Activated CD8-positive, alpha-beta memory T cell treated with anti-CD3 and anti-CD28 coated beads for 1 hour (primary cell): ENCODE measurements at places on chromosomes 2 and 18.

GRCh38 chr18:51151568-51152511 lies 45.6 kb downstream of the MEX3C start:
- DNase-seq, result peak; percentile 52

DNA sequence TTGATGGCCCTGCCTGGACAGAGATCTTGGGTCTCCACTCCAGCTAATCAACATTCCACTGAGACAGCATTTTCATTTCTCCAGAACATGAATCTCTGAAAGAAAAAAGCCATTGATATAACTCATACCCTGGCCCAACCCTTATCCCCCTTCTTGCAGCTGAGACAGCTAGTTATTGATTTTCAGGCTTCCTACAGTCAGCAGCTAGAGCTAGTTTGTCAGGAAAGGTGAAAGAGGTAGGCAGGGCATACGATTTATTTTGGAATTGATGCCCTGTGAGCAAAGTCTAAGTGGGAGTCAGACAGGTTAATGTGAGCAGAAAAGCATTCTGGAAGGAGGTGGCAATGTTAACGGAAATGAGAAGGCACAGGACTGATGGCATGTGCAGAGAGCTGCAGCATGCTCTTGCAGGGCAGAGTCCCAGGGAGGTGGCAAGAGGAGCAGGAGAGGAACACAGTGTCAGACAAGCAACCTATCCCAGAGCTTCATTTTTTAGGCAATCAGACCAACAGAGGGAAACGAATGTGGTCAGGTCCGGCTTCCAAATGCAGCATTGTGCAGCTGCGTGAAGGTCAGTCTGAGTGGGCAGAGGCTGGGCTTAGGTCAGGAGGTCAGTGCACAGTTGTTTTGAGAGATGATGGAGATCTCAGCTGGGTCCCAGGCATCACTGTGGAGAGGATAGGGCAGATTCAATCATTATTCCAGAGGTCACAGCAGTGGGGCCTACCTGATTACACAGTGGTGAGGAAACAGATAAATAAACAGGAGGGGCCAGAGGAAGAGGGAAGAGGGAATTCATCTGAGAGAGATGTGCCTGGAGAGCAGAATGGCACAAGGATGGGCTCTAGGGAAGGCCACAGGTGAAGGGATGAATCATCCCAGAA lies 134.8 kb downstream of the CMPK2 start:
- DNase-seq, result no peak

DNA sequence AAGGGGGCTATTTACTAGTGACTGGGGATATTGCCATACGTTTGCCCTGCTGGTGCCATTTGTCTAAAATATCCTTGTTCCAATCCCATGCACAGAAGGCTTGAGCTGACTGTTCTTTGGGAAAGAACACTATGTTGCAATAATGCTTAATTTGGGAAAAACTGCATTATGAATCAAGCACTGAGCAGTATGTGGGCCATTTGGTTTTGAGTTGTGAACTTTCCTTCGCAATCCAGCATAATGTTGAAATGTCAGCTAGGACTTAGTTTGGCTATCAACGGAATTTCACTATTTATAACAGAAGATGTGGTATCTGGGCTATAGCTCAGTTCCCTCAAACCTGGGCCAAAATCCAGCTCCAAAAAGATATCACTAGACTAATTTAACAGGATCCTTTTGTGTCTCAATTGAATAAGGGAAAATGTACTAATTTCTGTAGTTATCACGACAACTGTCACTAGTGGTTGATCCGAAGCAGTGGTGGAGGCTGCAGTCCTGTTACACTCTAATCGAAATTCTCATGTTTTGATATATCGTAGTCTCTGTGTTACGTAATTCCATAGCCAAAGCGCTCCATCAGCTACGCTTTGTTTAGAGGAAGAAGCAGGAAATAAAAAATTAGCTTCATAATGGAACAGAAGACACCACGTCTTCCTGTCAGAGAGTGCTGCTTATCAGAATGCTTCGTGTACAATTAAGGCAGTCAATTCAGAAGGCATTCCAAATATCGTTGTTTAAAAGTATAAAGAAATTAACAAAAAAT lies 686.8 kb upstream of the SALL3 start:
- DNase-seq, result no peak

GRCh38 chr2:240809276-240809675 lies 10.7 kb downstream of the KIF1A start:
- no peak for DNase-seq

DNA sequence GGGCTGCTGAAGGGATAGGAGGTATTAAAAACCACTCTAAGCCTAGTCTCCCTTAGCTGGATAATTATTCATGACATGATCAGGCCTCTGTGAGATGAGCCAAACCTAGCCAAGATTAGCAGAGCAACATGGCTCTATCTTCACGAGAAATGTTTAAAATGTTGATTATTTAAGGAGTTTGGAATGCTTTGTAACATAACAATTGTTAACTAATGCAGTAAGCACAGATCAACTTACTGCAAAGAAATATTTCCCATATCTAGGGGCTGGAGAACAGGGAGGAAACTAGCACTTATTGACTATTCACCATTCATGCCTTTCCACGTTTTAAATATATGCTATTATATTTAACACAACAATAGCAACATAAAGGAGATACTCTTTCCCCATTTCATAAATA lies 833.7 kb upstream of the CHAC2 start:
- no peak for DNase-seq

DNA sequence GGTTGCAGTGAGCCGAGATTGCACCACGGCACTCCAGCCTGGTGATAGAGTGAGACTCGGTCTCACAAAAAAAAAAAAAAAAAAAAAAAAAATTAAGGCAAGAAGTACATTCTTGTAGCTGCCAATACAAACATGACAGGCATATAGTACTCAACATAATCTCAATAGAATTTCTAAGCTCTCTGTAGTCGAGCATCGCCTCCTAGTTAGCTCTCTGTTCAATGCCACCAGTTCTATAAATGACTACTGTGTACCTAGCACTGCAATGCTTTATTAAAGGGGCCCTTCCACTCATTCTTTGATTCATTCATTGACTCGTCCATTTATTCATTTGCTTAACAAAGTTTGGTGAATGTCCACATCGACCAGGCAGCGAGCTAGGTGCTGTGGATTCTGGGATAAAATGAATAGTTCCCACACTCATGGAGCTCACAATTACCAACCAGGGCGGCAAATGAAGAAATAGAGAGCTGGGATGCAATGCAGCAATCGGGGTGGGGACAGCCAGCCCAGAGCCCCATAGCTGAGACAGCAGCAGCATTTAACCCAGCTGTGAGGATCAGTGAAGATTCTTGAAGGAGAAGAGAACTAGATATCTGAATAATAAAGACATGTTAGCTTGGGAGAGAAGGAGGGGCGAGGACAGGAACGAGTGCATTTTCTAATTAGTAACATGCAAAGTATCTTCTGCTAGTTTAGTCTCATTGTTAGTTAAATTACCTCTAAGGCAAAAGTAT lies 349.8 kb downstream of the LPIN1 start:
- no peak for DNase-seq

DNA sequence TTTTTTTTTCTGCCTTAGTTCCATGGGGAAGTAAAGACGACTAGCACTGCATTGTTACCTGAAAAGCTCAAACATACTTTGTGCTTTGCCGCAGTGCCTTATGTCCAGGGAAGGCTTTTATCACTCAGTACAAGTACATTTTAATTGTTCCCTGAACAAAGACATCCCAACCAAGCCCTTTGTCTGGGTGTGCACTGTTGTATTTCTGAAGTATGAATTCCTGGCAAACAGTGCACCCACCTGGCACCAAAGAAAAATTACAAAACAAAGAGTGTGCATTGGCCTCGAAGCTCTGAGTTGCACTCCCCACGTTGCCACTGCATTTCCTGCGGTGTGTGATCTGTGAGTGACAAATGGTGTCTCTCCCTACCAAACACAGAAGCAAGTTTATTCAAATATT lies 858.5 kb upstream of the PIK3C3 start:
- no peak for DNase-seq

- no peak for DNase-seq
Observed at GRCh38 chr2:9498210-9498609, 23.9 kb downstream of the IAH1 start.

GRCh38 chr18:73006331-73006730 lies 138.5 kb upstream of the NETO1 start:
- DNase-seq, result no peak

- no peak for DNase-seq
Observed at GRCh38 chr2:240341064-240341463, 94.4 kb upstream of the GPC1 start.

- no peak for DNase-seq
Observed at GRCh38 chr2:122886479-122887145, 1131.2 kb downstream of the TSN start.

DNA sequence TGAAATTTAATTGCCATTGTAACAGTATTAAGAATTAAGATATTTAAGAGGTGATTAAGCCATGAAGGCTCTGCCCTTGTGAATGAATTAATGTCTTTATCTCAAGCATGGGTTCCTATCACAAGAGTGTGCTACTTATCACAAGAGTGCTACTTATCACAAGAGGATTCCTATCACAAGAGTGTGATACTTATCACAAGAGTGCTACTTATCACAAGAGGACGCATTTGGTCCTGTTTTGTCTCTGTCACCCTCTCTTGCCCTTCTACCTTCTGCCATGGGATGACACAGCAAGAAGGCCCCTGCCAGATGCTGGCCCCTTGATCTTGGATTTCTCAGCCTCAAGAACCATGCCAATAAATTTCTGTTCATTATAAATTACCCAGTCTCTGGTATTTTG lies 13.2 kb upstream of the COL5A2 start:
- no peak for DNase-seq

DNA sequence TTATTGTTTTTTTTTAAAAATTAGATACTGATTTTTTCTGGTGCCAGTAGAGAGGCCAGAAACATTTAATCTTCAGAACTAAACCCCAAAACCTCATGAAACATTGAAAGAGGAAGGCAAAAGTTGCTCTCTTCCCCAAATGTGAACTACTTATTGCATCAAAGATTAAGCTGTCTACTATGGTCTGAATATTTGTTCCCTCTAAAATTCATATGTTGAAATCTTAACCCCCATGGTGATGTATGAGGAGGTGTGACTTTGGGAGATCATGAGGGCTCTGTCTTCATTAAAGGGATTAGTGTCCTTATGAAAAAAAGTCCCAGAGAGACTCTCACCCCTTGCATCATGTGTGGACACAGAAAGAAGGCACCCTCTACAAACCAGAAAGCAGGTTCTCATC lies 28.2 kb upstream of the SLC8A1 start:
- DNase-seq, result no peak

DNA sequence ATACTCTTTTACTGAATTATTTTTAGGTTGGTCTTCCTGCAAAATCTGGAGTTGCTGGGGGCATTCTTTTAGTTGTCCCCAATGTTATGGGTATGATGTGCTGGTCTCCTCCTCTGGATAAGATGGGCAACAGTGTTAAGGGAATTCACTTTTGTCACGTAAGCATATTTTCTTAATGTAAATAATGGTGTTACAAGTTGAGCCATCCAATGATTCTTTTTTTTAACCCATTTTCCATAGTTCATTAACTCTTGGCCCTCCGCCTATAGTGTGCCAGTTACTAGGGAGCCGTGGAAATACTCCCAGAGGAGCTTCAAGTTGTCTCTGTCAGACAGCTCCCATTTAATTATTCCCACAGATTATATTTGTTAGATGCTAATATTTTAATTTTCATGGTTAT lies 49.8 kb downstream of the GLS start:
- DNase-seq, result no peak

- DNase-seq, result no peak
Observed at GRCh38 chr2:85485815-85486214, 53.2 kb upstream of the MAT2A start.
